MCF 10A (cell line): ENCODE measurements at places on chromosomes 3 and 15.

DNA sequence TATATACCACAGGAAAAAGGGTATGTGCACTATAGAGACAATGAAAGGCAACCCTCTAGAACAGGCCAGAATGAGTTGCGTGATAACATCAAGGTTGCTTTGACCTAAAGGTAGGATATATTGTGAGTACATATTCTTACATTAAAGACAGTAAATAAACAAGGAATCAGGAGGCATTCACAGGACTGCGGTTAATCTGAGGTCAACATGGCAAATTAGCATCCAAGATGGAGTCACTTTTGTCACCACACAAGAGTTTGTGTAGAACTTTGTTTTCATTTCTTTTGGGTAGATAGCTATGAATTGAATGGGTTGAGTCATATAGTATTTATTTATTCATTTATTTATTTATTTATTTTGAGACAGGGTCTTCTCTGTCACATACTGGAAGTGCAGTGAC, 11.5 kb upstream of the SCAP start:
- no peak for DNase-seq

- DNase-seq = no peak
These were observed 117.2 kb downstream of the TJP1 start for GRCh38 chr15:29704950-29705597.

GRCh38 chr3:139456386-139456785, 19.9 kb downstream of the RBP2 start:
- no peak for DNase-seq

DNA sequence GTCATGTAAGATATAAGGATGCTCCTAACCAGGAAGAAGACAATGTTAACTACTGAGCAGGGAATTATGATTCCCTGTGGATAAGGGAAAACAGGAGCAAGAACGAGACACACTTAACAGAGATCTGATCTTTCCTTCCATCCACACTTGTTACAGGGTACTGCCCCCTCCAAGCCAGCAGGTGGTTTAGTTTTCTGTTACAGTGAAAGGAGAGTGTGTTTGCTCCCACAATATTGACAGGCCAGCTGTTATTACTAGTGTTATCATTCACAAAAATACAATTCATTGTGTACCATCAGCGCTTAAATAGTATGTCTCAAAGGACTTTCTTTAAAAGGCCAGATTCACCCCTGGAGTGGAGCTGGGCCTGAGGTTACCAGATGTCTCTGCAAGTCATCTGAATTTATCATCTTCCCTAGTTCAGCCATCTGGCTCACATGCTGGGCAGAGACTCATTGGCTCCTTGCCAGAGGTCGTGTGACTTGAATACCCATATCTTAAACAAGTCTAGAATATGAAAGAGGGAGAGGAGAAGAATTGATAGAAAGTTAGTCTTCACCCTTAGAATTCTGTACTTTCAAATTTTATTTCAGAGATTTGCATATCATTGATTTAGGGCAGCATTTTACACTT, 16.8 kb upstream of the FMN1 start:
- DNase-seq = no peak
